ENCODE measurements at places on chromosomes 11 and 22.
A peak's percentile ranks its signal among the peaks of the same experiment; 100 is the strongest.

DNA sequence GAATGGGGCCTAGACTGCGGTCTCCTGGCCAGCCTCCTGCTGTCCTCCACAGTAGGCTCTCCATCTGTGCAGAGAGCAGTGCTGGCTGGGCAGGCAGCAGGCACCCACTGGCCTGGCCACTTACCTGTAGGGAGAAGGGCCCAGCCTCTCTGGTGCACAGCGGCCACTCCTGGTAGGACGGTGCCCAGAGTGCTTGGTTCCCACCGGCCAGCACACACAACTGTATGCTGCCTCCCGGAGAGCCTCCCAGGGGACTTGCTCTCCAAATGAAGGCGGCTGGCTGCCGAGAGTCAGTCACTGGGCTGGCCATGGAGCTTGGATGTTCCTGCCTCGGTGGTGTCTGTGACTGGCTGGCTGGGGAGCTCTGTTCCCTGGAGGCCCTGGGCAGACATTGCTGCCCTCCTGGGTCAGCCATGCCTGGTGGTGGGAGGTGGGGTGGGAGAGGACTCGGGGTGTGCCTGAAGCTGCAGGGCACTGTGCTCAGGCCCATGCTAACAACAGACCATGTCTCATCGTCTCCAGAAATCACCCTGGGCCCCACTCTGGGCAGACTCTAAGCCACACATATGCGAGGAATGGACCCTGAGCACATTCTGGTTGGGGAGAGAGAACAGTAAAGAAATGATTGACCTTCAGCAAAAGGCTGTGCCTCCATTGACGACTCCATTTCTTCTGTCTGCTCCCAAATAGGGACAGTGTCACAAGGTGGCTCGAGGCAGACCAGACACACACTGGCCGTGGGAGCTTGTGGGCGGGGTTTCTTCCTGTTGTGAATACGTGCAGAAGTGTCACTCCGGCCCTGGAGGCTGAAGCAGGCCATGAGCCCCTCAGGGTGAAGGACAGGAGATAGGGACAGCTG, 350.8 kb downstream of the TBC1D22A start:
- DNase-seq, result no peak

DNA sequence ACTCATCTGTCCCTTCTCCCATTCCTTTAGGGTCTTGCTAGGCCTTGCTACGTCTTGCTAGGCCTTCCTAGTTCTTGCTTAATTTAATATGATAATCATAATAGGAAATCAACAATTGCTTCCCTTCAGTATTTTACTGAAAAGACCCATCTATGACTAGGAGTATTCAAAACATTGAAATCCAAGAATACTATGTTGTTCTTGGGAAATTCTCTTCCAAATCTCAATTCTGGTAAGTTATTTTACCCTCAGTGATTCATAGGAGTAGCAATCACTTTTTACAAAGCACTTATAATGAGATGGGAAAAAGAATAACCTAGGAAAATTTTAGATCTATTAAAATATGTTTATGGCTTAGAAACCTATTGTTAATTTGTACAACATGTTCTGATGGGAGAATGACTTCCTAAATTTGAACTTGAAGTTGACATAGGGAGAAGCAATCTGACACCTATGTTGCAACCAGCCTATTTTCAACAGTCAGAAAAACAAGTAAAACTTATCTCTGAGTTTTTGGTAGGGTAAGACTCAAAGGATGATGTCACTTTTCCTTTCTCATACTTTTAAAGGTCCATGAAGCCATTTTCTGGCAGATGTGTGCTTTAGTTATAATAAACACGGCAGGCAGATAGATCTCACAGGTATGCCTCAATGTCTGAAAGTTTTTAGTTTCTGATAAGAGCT, 29.5 kb upstream of the HIPK3 start:
- no peak for DNase-seq

- no peak for DNase-seq
Observed at GRCh38 chr11:2173150-2173693, 1.6 kb upstream of the TH start.

- no peak for DNase-seq
Observed at GRCh38 chr11:69558519-69558941, 77.1 kb downstream of the LINC01488 start.

DNA sequence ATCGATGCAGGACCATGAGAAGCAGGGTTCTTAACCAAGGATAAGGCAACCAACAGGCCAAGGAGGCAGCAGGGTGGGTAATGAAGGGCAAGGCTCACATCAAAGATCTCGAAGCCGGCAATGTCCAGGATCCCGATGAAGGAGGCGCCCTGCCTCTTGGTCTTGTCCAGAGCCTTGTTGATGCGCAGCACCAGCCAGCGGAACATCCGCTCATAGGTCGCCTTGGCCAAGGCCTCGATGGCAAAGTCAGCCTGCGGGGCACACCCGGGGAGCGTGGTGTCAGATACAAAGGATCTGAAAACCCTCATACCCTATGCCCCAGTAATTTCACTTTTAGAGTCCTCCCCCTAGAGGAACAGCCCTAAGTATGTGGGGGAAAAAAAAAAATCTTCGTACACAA, 63.5 kb downstream of the APOL1 start:
- DNase-seq, result no peak

- no peak for DNase-seq
Observed at GRCh38 chr11:64259533-64260067, 8.3 kb downstream of the PLCB3 start.

DNA sequence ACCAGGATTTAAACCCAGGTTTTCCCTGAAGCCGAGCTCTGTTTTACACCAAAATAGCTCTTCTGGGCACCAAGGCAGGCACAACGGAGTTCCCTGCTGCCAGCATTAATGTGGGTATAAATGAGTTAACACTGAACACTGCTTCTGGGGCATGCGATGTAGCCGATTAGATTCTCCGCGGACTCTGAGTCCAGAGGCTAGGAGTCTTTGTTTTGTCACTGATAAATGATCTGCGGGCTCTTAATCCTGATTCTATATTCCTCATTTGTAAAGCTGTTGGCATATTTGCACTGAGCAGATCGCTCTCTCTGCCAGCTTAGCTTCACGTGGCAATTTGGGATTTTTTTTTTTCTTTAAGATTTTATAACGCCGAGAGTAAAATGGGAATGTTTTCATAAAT, 16.8 kb upstream of the LDLRAD3 start:
- DNase-seq, result no peak

GRCh38 chr22:44730490-44731356, 21.7 kb upstream of the ARHGAP8 start:
- no peak for DNase-seq

- no peak for DNase-seq
Observed at GRCh38 chr11:115330684-115331482, 173.3 kb downstream of the CADM1 start.

GRCh38 chr11:10622957-10623791, 54.7 kb upstream of the LYVE1 start:
- no peak for DNase-seq

- DNase-seq, result no peak
Observed at GRCh38 chr11:898540-899190, 11.9 kb downstream of the CHID1 start.

DNA sequence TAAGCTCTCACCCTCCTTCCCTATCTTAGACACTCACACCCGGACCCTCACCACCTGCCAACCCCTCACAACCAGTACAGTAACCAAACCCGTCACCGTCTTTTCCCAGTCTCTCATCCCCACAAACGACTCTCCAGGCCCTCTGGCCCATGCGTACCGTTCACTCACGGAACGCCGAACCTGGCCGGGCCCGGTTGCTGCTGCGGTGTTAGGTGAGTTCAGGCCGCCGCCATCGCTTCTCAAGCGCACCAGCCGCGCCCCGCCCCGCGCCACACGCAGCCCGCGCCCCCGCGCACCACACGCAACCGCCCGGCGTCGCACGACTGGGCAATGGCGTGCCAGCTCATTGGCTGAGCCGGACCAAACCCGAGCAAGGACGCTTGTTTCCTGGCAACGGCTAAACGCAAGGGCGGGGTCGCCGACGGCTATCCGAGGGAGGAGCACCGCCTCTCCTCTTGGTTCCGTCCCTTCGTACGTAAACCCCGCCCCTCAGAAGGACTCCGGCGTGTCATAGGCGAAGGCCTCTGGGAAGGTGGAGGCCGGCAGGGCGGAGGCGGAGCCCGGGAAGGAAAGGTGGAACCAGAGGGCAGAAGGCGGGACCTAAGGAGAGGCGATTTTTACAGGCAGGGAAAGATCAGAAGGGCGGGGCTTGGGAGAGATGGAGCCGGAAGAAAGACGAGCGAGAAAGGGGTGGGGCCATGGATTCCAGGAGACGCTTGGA, at the start of gene FHIP1B:
Gene FHIP1B (minus strand): TSS at position 250 of the 721 bp plus-strand sequence. CDS start 10,120 bp downstream, outside the sequence.
- peak; percentile 98 for DNase-seq

- no peak for DNase-seq
Observed at GRCh38 chr11:66820901-66821300, 22.3 kb upstream of the RCE1 start.
